ENCODE measurements at places on chromosomes 16 and 17.

- no peak for DNase-seq
Observed at GRCh38 chr17:61064087-61064951, 335.3 kb upstream of the TBX2 start.

DNA sequence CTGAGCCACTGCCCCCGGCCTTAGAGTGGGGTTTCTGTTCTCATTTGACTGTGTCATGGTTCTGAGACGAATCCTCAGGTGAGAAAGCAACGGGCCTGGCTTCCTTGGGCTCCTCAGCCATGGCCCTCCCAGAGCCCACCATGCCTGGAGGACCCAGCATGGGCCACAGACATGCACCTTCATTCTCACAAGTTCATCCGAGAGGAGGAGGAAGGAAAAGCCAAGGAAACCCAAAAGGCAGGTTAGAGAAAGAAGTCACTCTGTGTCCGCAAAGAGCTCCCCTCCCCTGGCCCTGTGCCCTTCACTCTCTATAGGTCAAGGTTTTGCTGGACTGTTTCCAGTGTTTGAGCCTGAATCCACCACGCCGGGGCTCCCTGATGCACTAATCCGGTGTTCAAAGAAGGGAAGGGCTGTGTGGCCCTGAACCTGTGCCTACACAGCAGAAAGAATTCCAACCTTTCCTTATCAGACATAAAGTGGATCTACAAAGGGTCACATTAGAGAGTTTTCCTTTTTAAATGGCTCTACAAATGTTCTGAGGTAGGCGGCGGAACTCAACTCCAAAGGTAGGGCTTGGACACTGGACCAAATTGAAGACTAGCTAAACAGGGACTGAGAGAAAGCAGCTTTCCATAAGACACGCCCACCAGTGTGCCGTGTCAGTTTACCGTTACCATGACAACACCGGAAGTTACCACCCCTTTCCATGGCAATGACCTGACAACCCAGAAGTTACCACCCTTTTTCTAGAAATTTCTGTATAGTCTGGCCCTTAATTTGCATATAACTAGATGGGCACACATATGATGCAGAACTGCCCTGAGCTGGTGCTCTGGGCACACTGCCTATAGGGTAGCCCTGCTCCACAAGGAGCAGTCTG is 15.9 kb upstream of the PECAM1 start:
- peak; percentile 49 for DNase-seq

DNA sequence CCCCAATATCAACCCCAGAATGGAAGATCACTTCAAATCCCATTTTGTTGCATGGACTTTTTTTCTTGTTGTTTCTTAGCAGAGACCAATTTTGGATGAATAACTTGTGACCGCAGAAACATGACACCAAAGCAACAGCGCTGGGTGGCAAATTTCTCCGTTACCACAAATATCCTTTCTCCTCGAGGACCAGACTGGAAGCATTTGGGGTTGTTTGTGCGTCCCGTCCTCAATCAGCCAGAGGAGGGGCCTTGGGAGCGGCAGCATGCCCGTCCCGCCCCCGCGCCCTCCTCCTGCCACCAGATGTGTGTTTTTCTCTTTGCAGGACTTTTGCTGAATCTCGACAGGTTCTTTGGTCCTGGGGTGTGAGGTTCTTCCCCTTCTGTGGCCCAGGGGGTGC is 282.5 kb upstream of the FOXF1 start:
- DNase-seq: peak; percentile 35

DNA sequence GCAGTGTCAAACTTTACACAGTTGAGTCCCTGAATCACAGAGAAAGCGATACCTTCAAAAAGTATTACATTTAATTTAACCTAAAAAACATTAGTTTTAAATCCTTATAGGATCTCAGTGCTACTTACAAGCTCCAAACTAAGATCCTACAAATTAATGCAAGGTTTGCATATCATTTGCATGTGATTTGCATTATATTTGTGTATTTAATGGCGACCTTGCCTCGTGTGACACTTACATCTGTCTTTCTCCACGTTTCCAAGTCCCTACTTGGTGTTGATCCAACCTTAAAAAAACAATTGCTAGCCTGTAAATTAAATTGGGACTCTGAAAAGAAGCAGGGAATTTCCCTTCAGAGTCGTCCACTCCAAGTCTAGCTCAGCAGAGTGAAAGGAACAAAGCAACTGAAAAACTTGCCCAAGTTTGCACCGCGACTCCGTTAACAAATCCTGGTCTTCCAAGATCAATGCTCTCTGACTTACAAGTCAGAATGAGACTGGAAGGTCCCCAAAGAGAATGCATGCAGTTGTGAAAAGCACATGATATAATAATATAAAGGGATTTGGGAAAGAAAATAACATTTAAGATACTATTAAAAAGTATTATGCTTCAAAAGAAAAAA is 739 bp upstream of the FAM117A start:
- no peak for DNase-seq

DNA sequence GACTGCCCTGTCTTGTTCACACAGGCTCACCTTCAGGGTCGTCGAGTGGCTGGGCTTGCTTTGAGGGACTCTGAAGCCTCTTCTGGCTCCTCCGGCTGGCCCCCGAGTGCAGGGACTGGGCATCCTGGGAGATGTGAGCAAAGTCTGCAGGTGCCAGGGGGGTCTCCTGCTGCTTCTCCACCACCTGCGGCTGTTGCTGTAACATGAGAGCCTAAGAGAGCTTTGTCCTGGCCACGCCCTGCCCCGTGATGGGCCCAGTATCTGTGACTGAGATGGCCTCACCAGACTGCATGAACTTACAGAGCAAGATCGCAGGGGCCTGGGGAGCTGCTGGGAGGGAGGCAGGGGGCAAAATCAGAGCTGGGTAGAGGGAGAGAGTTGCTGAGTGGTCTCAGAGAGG is 12.5 kb downstream of the ERN2 start:
- no peak for DNase-seq
